Activated CD4-positive, CD25-positive, alpha-beta regulatory T cell treated with anti-CD3 and anti-CD28 coated beads, Interleukin-2, amount 50 U/mL, for 24 hours (primary cell): ENCODE measurements at places on chromosomes 2 and 18.

GRCh38 chr2:164717000-164717803, 95.9 kb upstream of the GRB14 start:
- no peak for ATAC-seq

DNA sequence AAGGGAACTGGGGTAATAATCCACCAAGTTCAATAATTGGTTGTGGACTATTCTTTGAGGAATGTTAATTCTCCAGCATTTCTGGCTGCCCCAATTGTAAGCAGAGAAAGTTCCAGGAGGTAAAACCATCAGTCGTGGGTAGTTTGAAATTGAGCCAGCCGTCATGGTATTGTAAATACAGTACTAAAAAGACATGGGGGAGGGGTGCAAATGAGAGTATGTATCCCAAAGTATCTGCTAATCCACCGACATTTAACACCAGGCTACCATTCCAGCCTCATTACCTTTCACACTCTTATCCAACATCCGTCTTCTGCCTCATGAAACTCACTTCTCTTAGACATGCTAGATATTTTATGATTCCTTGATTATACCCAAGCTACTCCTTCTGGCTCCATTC, 507.9 kb downstream of the ERBB4 start:
- ATAC-seq: no peak

GRCh38 chr2:123086613-123087385, 938.3 kb upstream of the CNTNAP5 start:
- no peak for ATAC-seq

GRCh38 chr18:20997371-20997770, 114.2 kb downstream of the ROCK1 start:
- ATAC-seq: no peak

GRCh38 chr2:50787636-50788035, 244.3 kb downstream of the NRXN1 start:
- no peak for ATAC-seq

DNA sequence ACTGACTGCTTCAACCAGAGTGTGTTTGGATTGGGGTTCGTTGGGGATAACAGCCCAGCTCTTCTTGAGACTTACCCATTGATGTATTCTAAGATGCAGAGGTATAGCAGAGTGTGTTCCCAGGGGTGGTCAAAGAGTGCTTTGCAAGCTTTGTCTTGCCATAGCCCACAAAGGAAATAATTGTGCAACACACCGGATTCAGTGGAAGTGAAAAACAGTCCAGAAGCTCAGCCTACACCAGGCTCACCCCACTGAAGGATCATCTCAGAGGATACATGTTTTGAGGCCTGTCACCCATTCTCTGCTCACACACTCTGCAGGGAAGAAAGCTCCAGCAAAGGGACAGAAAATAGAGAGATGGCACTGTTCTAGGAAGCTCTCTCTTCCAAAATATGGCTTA, 9.6 kb downstream of the CACNB4 start:
- ATAC-seq: no peak

DNA sequence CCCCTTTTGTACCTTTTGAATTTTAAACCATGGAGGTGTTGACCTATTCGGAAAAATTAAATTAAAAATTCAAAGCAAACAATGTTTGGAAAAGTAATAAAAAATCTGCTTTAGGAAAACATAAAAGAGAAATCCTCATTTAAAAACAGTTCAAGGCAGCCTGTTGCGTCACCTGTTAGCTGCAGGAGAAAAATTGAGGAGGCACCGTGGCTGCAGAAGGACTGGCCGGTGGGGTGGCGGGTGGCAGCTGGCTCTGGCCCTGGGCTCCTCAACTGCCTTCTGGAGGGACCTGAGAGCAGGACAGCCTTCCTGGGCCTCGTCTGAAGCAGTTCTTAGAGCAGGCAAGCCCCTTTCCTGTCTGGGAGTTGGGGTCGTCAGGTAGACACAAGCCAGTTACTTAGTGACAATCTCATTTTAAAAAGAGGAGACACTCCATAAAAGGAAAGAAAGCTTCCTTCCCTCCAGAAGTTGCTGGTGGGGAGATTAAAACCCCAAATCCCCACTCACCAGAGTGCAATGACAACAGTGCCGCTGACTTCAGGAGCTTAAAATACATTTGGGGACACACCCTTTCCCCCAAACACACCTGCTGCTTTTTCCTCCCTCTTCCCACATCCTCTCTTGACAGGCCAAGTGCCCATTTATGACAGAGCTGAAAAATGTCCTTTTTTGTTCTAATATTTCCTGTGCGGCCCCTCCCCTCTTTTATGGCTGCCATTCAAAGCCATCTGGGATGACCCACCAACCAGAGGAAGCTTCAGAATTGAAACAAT, 9.7 kb downstream of the ZBTB7C start:
- no peak for ATAC-seq

GRCh38 chr2:100780203-100781008, 39.5 kb upstream of the NPAS2 start:
- no peak for ATAC-seq
